ENCODE measurements at places on chromosomes 4 and X. TPM values are rescaled to one million over a fixed set of nuclear protein-coding genes. Genes with fewer than 3 reads are reported as not detected.

DNA sequence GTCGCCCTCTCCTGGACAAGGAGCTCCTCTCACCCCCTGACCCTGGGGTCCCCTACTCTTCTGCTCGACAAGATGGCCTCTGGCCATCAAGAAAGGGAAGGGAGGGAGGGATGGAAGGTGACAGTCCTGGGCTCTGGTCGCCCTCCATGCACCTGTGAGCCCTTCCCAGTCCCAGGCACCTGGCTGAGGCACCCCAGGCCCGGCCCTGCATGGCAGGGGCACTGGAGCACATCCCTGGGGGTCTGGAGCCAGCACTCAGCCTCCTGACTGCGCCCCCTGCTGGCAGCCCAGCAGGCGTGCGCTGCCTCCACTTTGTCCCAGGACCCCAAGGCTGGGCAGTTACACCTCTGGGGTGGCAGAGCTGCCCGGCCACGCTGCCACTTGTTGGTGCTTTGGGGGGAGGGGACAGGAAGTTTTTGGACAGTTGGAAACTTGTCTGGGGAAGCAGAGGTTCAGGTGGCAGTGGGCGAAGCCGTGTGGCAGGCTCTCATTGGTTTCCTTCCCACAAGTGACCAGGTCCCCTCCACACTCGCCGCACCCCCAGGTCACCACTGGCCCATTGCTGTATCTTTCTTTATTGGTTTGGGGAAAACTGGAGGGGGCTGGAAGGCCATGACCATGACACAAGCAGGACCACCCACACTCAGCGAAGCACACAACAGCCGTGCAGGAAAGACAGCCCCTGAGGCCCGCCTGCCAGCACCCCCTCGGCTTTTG lies 4.3 kb downstream of the PNCK start:
- DNase-seq = no peak

DNA sequence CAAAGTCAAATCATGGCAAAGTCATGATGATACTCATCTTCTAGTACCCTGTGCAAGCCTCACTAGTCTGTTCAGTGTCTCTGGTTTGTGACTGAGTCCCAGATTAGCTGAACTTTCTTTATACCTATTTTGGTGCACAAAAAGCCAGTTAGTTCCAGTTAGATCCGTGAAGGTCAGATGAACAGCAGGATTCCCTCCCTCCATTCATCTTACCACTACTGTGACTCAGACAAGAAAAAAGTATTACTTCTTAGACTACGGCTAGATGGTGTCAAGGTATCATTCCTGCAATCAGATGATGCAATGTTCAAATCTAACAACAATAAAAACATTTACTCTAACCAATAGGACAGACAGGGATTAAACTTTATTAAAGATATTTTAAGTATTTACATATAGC lies 30.4 kb downstream of the ARHGEF6 start:
- DNase-seq = no peak

GRCh38 chr4:15562623-15563022 lies 92.5 kb downstream of the FBXL5 start:
- no peak for DNase-seq

COL4A5 gene
- 48.1 TPM for total RNA-seq

- DNase-seq = no peak
Measured at GRCh38 chrX:18255059-18255458, 34.4 kb upstream of the BEND2 start.

- no peak for DNase-seq
Measured at GRCh38 chr4:3522651-3523050, 9.6 kb downstream of the LRPAP1 start.

DNA sequence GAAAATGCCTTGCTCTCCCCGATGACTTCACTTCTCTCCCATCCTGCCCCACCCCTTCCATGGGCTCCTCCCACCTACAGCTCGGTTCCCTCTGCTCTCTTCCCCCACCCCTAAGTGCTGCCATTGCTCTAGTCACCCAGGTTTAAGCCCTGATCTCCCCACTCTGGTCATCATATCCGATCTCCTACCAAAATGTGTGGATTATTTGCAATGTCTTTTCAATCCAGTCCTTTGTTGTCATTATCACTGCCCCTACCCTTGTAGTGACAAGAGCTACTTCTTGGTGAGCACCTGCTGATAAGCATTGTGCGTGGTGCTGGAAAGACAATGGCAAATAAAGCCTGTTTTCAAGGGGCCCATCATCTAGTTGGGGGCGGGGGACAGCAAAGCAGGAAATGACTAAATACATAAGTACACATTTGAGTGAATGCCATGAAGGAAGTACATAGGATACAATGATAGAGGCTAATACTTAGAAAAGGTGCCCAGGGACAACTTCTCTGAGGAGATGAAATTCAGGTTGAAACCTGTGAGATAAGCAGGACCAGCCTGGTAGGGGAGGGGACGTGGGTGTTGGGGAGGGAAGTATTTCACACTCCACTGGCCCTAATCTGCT lies 63.8 kb downstream of the DLG3 start:
- DNase-seq = no peak

DNA sequence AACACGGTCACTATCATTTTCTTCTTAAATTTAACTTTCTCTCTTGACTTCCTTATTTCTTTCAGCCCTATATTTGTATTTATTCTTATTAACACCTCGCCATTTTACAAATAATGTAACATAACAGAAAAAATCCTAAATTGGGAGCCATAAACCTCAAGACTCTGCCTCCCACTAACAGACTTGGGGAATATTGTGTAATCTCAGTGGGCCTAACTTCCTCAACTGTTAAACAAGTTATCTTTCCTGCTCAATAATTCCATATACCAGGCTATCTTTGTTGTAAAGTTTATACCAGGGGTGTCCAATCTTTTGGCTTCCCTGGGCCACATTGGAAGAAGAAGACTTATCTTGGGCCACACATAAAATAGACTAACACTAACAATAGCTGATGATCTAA lies 26.2 kb downstream of the PRSS12 start:
- DNase-seq = no peak

DNA sequence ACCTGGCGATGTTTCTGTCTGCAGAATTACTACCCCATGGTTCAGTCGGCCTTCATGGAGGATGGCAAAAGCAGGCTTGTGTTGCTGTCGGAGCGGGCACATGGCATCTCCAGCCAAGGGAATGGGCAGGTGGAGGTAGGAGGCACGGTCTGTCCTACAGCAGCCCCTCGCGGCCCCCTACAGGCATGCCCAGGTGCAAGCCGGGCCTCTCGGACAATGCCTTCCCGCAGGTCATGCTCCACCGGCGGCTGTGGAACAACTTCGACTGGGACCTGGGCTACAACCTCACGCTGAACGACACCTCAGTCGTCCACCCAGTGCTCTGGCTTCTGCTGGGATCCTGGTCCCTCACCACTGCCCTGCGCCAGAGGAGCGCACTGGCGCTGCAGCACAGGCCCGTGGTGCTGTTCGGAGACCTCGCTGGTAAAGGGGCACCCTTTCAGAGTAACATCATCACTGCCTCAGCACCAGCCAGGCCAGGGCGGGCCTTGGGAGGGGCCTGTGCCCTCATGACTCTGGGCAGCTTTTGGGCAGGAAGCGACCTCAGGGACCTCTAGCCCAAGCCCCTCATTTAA lies 29.5 kb upstream of the MRFAP1 start:
- no peak for DNase-seq

- no peak for DNase-seq
Measured at GRCh38 chr4:6408263-6408662, 64.2 kb downstream of the PPP2R2C start.

MPP1 gene
- 27.0 TPM for total RNA-seq

TMEM255A gene
- 2.9 TPM for total RNA-seq

DNA sequence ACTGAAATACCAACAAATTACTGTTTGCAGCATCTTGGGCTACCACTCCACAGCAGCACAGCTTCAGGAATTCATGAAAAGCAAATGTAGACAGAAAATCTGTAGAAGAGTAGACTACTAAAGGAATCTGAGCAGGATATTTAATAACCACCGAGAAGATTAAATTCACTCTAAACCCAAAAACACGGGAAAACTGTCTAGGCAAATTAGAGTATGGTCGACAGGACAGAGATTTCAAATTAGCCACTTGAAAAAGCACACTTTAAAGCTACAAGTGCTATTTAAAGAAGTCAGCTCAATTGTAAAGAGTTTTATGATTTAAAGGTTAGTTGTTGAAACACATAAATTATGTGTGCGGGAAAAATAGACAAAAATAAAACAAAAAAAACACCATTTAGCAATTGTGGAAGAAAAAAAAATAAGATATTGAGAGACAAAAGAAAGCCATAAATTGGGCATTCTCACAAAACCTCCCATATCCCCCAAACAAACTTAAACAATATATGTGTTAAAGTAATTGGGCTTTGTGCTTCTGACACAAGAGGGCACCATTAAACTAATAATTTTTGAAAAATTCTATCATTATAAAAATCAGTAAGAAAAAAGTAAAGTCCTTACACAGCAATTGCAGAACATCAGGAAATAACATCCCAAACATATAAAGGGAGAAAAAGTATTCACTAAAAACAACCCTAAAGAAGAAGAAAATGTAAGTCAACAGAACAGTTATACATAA lies 880.8 kb downstream of the TECRL start:
- DNase-seq = no peak

Measured in Caco-2 (cell line).